ENCODE measurements at places on chromosomes 13 and 19.
A peak's percentile ranks its signal among the peaks of the same experiment; 100 is the strongest.

GRCh38 chr19:31546205-31546960 lies 197.1 kb upstream of the TSHZ3 start:
- DNase-seq: no peak

GRCh38 chr19:33826521-33826920 lies 29.9 kb downstream of the KCTD15 start:
- no peak for DNase-seq

- no peak for DNase-seq
These were observed 516.1 kb downstream of the DACH1 start for GRCh38 chr13:71350886-71351285.

- DNase-seq: no peak
These were observed 7.1 kb upstream of the GPR18 start for GRCh38 chr13:99265162-99265800.

DNA sequence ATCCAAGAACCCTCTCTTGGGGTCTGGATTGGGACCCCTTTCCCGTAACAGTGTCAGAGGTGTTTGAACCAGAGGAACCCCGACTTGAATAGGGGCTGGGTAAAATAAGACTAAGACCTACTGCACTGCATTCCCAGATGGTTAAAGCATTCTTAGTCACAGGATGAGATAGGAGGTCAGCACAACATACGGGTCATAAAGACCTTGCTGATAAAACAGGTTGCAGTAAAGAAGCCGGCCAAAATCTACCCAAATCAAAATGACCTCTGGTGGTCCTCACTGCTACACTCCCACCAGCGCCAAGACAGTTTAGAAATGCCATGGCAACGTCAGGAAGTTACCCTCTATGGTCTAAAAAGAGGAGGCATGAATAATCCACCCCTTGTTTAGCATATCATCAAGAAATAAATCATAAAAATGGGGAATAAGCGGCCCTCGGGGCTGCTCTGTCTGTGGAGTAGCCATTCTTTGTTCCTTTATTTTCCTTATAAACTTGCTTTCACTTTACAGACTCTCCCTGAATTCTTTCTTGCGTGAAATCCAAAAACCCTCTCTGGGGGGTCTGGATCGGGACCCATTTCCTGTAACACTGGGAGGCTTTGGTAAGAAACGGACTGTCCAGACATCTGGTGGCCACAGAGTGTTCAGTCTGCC lies 4.4 kb upstream of the SIN3B start:
- no peak for DNase-seq

DNA sequence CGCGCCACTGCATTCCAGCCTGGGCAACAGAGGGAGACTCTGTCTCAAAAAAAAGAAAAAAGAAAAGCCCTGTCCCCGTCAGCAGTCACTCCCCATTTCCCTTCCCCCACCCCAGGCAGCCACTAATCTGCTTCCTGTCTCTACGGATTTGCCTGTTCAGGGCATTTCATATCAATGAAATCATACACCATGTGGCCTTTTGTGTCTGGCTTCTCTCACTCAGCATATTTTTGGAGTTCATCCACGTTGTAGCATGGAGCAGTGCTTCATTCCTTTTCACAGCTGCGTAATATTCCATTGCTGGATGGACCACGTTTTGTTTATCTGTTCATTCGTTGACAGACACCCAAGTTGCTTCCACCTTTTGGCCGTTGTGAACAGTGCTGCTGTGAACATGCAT lies 36.1 kb upstream of the KLF2 start:
- no peak for DNase-seq

DNA sequence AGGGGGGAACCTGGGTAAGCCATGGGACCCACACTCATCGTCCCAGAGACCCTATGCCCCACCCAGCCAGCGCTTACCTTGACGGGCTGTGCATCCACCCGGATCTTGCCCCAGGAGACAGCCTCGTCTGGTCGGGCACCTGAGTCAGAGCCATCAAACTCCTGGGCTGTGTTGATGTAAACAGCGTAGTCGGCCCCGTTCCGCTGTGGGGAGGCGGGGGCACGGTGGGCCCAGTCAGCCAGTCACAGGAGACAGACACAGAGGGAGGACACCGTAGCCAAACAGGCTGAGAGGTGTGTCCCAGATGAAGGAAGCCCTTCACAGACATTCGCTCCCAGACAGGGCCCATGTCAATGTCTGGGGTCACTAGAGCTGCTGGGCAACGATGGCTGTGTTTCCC lies 5.7 kb downstream of the DHPS start:
- no peak for DNase-seq

DNA sequence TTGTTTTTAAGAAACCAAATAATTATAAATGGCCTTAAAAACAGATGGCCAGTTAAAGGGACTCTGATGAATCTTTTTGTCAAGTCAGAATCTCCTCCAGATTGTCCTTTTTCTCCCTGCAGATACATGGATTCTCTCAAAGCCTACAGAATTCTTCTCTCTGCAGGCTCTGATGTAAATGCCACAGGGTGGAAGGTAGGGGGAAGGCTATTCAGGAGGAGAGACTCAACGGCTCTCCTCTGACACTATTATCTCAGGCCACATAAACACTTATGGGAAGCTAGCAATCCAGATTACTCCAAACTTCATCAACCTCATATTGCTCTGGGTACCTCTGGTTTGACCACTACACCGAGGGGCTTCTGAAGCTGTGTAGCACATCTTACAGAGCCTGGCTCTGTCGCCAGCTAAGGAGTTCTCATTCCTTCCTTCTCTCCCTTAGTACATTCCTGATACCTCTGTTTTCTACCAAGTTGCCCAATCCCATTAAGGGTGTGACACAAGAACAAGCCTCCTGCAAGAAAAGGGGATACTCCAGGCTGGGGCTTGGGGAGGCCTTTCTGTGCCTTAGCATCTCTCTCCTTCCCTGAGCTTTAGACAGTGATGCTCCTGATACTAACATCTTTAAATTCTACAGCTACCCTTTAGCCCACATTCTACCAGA lies 14.9 kb downstream of the LCP1 start:
- no peak for DNase-seq

GRCh38 chr19:798415-799075 lies 1.3 kb downstream of the PTBP1 start:
- DNase-seq: peak; percentile 45

DNA sequence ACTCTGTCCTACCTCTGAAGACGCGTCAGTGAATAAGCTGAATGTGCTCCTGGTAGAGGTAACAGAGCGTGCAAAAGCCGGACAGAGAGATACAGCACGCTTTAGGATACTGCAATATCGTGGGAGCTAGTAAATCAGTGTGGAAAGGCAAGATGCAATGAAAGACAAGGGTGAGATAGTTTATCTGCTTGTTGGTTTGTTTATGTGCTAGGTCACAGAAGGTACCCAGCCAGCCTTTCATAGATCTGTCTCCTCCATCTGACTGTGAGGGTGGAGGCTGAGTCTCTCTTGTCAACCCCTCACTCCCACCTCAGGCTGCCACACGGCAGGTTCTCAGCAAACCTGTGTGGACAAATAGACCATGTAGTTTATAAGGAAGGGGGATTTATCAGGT lies 904 bp upstream of the GIPC1 start:
- DNase-seq: no peak

DNA sequence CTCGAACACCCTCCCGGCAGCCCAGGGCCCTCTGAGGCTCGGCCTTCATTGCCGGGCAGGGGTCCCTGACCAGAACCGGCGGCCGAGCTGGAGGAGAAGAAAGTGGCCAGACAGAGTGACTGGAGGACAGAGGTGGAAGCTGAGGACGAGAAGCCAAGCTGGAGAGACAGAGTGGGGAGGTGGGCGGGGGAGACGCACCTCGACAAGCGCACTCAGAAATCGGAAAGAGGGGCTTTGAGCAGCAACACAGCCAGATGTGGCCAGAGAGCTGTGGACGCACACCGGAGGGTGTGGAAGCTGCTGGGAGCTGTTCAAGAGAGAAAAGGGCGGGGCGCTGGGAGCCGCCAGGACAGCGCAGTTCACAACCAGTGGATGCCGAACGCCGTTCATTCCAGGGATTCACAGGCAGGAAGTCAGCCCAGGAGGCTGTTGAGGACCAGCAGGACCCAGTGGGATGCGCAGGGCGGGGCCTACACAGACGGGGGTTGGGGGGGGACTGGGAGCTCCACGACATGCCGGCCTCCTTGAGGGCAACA lies 28.2 kb upstream of the C13orf46 start:
- no peak for DNase-seq

DNA sequence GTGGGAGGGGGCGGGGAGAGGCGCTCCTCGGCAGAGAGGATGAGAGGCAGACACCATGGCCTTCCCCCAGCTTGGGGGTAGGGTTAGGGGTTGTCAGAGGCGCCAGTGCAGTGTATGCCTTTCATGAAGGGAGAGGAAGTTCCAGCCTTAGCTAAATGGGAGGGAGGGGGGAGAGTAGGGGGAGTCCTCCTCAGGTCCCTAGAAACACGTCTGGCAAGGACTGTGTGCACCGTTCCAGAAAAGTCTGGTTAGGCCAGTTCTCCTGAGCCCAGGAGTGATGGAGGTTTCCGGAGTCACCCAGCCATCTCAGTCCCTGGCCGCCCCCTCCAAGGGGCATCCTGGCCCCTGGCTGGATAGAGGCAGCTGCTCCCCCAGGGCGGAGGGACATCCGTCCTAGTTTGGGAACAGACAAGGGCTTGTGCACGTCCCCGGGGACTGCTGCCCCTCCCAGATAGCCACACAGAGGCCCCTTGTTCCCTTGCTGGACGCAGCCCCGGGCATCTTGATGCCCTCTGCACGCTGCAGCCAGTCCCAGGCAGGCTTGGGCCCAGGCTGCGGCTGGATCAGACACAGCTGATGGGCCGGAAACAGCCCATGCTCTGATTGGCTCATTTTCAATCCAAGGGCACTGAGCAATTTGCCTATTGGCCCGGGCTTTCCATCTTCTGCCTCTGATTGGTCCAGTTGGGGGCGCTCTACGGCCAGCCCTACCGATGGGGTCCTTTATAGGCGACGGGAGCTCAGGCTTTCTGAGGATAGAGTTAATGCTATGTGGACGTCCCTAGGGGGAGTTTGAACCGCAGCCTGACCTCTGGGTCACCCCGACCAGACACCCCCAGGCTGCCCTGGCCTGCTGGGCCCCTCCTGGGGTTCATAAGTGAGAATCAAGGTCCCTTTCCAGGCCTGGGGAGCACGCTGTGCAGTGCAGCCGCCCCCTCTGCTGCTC lies 3.8 kb downstream of the S1PR2 start:
- no peak for DNase-seq

- no peak for DNase-seq
These were observed 2529.3 kb upstream of the PCDH20 start for GRCh38 chr13:63944911-63945310.

DNA sequence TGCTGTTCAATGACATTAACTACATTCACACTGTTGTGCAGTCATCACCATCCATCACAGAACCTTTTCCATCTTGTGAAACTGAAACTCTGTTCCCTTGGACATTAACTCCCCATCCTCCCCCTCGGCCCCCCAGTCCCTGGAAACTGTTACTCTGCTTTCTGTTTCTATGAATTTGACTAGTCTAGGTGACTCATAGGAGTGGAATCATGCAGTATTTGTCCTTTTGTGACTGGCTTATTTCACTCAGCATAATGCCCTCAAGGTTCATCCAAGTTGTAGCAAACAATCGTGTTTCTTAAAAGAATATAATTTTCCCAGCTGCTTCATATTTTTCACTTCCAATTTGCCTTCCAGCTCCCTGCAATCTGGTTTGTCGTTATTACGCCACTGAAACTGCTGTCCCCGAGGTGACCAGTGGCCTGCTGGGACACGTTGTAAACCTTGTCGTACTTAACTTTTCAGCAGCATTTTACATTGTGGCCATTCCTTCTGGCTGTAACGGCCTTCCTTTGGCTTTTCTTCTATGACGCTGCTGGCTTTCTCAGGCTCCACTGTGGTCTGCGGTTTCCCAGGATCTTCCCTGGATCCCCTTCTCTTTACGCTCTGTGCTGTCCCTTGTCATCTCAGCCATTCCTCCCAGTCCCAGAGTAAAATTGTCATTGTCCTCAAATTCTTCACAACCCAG lies 74.0 kb downstream of the DHRS12 start:
- peak; percentile 34 for DNase-seq

GRCh38 chr19:2084993-2085720 lies 11.0 kb downstream of the MOB3A start:
- peak; percentile 83 for DNase-seq

GRCh38 chr19:2101417-2102335 lies 5.0 kb downstream of the IZUMO4 start:
- DNase-seq: no peak

- no peak for DNase-seq
These were observed 38.5 kb upstream of the TFDP1 start for GRCh38 chr13:113545931-113546516.

DNA sequence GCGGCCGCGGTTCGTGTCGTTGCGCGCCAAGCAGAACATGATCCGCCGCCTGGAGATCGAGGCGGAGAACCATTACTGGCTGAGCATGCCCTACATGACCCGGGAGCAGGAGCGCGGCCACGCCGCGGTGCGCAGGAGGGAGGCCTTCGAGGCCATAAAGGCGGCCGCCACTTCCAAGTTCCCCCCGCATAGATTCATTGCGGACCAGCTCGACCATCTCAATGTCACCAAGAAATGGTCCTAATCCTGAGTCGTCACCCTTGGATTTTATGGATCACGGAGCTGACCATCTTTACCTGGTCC lies 475 bp downstream of the MRPL57 start:
- DNase-seq: no peak

- DNase-seq: no peak
These were observed 235.4 kb downstream of the PCDH20 start for GRCh38 chr13:61180234-61180633.

Measured in mucosa of gallbladder (tissue), 1 donor.